ENCODE measurements at places on chromosomes 2 and 18.

DNA sequence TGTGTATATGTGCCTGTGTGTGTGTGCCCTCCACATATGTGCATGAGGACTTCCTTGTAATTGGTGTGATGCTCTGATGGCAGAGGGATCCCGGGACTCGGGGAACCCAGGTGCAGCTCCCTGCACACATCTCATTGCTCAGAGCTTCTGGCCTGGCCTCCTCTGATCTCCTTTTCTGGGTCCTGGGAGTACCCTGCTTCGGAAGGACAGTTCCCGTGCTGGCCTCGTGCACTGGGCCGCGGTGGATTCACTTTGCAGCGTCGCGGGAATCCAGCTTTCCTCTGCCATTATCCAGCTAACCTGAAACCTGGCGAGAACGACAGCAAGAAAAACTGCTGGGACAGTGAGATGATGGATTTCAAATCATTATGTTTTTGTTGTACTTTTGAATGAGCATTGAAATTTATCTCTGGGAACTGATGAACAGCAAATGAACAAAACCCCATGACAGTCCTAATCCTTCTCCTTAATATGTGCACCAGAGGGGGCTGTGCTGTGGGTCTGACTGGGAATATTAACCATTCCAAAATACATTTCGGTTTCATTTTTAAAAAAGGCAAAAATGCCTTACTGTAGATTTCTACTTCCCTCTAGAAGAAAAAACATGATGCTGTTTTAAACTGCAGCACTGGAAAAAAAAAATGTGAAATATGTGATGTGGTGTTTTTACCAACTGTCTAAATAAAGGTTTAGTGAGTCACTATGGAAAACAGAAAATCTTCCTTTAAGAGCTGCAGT is 78.2 kb downstream of the PTGR3 start:
- peak; percentile 35 for DNase-seq

GRCh38 chr2:88735853-88736252 is 44.4 kb downstream of the RPIA start:
- no peak for DNase-seq

DNA sequence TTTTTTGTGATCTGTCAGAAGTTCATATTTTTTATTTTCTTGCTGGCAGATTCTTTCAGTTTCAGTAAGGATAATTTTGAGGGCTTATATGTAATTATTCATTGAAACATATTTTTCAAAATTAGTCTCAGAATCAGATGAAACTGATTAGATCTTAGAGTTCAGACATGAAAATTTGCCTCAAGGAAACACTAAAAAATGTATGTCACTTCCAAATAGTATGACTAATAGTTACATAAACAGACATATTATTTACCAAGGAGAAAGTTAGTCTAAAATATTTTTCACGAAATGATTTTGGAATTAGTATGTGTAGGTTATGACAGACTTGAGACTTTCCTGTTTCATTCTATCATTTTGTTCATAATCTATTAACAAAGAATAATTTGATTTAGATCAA is 628.6 kb downstream of the CCDC85A start:
- DNase-seq: no peak

DNA sequence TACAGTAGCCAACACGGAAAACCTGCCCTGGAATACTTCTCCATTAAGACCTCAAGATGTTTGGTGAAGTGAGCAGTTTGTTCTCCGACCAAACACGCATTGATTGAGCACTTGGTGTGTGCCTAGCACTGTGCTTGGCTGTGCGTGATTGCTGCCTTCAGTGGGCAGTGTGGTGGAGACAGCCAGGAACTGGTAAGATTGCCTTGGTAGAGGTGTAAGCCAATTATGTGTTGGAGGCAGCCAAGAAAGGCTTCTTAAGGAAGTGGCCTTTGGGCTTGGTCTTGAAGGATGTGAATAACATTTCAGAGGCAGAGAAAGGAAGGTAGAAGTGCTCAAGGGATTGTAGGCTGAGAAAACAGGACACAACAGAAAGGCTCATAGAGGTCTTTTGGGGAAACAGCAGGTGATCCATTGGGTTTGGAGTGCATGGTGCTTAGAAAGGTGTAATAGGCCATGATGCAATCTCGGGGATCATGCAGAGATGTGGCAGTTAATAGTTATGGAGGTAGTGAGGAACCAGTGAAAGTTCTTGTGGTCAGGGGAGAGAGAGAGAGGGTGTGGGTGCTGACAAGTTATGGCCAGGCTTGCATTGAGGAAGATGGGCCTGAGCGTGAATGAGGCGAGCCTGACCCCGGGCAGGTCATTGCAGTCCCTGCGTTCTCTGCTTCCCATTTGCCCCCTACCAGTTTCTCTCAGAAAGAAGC is 6.3 kb downstream of the B3GNT2 start:
- no peak for DNase-seq

GRCh38 chr18:59939127-59939526 is 39.3 kb downstream of the PMAIP1 start:
- no peak for DNase-seq

- DNase-seq: no peak
These were observed 424.9 kb downstream of the PID1 start for GRCh38 chr2:228846161-228846560.

- no peak for DNase-seq
These were observed 7.2 kb downstream of the ARPC2 start for GRCh38 chr2:218224186-218224585.

- no peak for DNase-seq
These were observed 128.5 kb downstream of the RAPGEF4 start for GRCh38 chr2:172864182-172864581.

GRCh38 chr2:26465981-26466471 is 11.9 kb downstream of the OTOF start:
- DNase-seq: no peak

- DNase-seq: no peak
These were observed 19.9 kb downstream of the ERMN start for GRCh38 chr2:157305723-157306110.

DNA sequence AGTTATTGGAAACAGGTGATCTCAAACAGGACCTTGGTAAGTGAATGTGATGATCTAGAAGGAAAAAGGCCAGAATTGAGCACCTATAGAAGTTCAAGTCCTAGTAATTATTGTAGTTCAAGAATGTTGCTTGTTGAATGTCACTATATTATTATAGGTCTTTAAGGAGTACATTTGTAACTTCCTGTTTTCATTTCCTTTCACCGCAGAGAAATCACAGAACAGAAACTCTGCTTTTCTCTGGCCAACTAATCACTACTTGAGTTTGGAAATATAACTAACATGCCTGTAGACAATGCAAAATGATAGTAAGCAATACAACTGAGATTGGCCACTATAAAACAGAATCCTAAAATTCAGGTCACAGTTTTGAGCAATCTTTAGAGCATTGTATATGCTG is 61.8 kb upstream of the EFEMP1 start:
- no peak for DNase-seq

GRCh38 chr2:127634066-127634617 is 11.8 kb upstream of the GPR17 start:
- DNase-seq: no peak

- DNase-seq: no peak
These were observed 72.1 kb downstream of the UBE2E3 start for GRCh38 chr2:181052523-181052891.

- DNase-seq: no peak
These were observed 122.4 kb upstream of the LMAN1 start for GRCh38 chr18:59481436-59481835.

- no peak for DNase-seq
These were observed 258.0 kb downstream of the MTX2 start for GRCh38 chr2:176526995-176527901.

GRCh38 chr2:229160180-229160579 is 110.9 kb downstream of the PID1 start:
- DNase-seq: no peak

DNA sequence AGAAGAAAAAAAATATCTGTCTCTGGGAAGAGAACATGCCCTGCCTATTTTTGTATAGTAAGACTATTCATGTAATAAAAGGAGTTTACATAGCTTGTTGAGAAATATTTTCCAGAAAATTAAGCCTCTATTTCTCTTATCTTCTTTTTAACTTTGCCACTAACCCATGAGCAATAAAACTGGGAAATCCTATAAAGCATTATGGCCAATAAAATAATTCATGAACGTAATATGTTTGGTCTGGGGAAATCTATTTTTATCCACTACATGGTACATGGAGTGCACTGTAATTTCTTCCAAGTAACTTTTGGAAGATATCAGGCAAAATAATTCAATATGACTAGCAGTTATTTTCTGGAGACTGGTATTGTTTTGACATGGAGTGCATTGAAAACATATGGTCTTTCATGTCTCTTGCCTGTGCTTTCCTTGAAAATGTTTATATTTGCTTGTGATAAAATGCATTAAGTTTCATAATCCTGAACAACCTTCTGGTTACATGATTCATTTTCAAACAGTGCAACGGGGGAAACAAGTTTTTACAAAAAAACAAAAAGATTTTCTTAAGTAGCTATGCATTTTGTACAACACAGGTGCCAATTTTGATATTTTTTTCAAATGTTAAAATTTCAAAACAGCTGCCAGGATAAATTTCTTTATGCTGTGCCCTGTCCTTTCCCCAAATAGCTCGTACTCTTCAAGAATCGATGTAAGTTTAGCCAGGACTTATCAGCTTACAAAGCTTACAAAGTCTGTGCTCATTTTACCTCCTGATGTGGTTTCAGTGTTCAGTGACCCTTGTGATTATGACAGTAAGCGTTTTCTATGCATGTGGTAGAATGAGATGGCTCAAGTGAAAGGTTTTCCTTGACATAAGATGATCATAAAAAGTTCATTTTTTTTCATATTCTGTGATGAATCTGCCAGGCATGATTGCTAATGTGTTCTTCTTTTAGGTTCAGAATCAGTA is 194.5 kb downstream of the UBE2E3 start:
- no peak for DNase-seq

DNA sequence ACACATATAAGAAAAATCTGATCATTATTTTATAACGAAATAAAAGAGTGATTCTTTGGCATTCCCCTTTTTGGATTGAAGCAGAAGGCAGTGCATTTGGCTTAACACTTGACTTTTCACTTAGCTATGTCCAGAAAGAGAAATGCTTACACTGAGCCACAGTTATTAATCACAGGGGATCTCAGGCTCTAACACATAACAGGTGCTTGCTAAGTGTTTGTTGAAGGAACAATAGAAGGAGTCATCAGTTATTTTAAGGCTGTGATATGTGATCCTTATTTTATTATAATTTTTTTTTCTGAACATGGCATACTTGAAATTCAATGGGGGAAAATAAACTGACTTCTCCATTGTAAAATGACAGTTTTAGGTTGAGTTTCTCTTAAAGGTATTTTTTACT is 209.5 kb downstream of the UBE2E3 start:
- no peak for DNase-seq

DNA sequence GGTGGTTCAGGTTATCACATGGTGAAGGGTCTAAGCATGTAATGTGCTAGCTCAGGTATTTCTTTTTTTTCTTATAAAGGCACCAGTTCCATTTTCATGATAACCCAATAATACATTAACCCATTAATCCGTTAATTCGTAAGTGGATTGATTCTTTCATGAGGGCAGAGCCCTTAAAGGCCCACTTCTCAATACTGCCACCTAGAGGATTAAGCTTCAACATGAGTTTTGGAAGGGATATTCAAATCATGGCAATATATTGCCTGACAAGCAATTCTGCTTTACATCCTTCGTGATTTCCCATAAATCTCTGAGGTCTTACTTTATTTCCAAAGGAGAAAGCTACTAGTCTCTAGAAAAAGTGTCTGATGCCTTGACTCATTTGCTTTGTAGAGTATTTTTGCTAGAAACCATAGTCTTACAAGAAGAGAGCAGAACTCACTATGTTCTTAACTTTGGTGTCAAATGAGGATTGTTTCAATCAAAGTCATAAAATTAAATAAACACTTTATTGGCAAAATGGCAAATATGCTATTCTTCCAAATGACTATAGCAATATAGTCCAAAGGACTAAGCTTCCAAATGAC is 271.3 kb downstream of the KCNS3 start:
- no peak for DNase-seq

GRCh38 chr2:8977758-8978157 is 25.7 kb downstream of the MBOAT2 start:
- DNase-seq: no peak

DNA sequence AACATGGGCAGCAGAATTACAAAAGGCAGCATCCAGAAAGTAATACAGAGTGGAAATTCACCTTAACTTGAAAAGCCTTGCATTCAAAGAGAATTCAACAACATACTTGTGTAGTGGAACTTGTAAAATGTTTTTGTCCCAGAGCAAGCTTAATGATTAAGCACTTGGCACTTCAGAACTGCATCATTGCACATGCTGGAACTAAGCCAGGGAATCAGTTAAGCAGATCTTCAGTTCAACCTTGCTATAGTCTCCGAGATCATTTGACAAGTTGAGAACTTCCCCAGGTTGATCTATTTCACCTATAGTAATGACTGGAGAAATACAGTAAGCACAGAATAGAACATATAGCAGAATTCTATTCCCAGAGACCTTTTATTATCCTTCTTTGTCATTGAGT is 1337.2 kb upstream of the NXPH2 start:
- DNase-seq: no peak

DNA sequence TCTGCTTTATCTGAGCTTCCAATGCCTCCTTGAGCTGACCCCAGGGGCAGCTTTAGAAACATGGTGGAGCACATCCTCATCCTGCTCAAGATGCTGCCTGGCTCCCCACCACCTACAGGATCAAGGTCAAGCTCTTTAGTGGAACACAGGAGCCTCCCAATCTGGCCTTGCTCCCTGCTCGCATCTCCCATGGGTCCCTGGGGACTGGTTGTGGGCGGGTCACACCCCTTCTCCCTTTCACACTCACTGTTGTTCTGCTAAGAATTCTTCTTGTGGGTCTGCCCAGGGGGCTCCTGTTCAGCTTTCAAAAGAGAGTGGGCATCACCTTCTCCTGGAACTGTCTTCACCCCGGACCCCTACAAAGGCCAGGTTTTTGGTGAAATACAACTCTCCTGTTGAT is 8.4 kb upstream of the NT5DC4 start:
- no peak for DNase-seq

GRCh38 chr2:2271469-2271941 is 59.6 kb downstream of the MYT1L start:
- no peak for DNase-seq

DNA sequence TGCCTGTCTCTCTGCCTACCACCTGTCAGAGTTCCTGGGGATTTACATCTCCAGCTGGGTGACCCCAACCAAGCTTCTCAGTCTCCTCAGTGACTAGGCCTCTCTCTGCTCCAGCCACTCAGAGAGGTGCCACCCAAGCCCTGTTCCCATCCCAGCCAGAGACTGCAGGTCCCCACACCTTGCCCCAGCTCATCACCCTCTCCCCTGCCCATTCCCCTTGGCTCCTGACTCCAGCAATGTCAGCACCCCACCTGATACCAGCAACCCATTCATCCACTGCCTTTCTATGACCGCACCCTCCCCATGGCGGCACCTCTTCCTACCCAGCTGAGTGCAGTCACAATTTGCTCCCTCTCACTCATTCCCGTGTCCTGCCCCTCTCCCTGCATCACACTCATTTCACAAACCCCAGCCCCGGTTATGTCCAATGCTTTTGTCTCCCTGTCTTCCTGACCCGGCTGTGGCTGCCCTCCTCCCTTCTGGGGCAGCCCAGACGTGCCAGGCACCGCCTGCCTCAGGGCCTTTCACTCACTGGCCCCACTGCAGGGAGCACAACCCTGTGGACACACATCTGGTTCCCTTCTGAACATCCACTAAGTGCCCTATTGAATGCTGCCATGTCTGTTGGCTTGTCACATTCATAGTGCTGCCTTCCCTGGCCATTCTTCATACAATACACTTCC is 494.8 kb upstream of the HS6ST1 start:
- no peak for DNase-seq
